T-helper 1 cell (primary cell): ENCODE measurements at places on chromosomes 7 and 10.

- peak; percentile 25 for DNase-seq
Measured at GRCh38 chr10:102729029-102730026, 14.4 kb upstream of the WBP1L start.

DNA sequence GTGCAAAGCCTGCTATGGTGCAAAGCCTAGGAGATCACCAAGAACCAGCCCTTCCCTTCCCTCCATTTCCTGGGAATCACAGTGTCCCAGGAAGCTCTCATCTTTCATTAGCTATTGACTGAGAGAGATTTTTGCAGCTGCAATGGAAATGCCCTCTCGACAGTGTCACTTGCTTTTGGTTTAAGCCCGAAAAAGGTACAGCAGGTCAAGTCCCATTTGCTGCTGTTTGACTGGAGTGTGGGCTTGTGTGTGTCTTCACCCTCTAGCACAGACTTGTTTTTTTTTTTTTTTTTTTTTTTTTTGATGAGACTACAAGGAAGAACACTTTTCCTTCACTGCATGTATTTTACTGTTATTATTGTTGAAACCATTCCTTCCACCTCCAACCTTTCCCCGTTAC is 36.3 kb downstream of the NRG3 start:
- no peak for DNase-seq

DNA sequence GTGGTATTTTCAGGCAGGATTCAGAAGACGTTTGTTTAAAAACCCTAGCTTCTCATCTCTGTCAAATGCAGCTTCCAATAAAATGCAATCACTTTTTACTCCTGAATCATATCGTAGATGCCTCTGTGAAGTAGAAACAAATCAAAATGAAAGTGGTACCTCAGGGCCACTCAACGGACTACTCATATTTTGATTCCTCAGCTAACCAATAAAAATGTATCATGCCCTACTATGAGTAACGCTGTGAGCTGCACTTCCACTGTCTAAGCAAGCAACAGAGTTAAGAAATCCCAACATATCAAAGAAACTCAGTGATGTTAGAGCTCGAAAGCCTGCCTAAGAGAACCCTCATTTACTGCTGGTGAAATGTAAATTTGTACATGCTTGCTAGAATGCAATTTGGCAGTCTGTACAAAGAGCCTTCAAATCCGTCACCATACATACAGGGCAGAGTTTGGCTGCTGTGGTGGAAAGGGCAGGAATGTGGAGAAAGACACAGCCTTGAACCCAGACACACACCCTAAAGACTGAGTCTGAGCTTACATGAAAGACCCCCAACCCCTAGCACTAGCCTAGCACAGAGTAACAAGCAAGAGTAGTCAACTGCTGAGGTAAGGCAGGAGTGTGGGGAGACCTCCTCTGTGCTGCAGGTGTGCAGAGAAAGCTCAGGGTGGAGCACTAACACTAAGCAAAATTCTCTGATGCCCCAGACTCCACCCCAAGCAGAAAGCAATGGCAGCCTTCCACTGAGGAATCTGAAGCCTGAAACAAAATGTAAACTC is 151.5 kb downstream of the ANK3 start:
- no peak for DNase-seq

- DNase-seq = no peak
Measured at GRCh38 chr10:82961864-82962263, 1086.9 kb downstream of the NRG3 start.

DNA sequence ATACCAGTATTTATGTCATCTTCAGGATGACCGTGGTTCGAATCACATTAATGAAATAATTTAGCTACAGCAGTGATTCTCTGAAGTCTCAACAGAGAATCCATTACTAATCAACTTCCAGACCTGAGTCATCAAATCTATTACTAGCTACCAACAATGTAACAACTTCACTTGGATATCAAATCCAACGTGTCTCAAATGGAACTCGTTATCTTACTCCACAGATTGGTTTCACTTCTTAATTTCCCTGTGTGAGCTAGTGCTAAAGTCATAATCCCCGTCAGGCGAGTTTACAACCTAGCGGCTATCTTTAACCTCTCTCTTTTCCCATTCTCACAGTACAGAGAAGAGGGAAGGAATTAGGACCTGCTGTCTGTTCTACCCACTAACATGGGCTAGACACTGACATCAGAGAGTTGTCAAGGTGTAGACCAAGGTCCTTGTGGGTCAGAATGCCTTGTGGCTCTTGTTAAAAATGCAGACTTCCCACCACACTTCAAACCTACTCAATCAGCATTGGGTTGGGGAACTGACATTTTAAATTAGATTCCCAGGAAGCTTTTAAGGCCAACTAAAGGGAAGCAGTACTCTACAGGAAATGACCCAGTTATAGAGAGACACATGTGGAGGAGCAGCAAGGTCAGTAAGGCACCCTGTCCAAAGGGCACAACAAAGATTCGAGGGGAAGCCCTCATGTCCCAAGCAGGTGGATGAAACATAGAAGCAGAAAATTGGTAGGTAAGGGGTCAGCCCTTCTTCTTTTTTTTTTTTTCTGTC is 57.3 kb upstream of the GSAP start:
- DNase-seq = no peak

- no peak for DNase-seq
Measured at GRCh38 chr7:28157831-28158416, 22.7 kb downstream of the JAZF1 start.

GRCh38 chr10:125043841-125044658 is 102.1 kb downstream of the ZRANB1 start:
- DNase-seq = no peak

DNA sequence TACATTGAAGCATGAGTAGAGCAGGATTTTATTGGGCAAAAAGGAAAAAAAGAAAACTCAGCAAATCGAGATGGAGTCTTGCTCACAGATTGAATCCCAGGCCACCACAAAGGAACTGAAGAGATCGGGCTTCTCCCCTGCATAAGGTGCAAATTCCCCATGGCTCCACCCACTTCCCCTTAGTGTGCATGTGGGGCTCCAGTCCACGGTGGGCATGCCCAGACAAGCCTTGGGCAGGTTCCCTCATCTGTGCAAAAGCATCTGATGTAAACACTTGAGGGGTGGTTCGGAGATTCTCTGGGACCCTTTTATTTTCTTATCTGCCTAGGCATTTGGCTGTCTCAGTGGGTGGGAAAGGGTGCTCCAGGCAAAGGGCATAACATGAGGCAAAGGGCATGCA is 150.7 kb downstream of the CFTR start:
- DNase-seq = no peak

- DNase-seq = no peak
Measured at GRCh38 chr7:116135306-116135705, 75.0 kb upstream of the TES start.

- DNase-seq = no peak
Measured at GRCh38 chr10:22505911-22506685, 160.8 kb downstream of the SPAG6 start.

- no peak for DNase-seq
Measured at GRCh38 chr7:23654508-23654907, 25.5 kb upstream of the FAM221A start.

DNA sequence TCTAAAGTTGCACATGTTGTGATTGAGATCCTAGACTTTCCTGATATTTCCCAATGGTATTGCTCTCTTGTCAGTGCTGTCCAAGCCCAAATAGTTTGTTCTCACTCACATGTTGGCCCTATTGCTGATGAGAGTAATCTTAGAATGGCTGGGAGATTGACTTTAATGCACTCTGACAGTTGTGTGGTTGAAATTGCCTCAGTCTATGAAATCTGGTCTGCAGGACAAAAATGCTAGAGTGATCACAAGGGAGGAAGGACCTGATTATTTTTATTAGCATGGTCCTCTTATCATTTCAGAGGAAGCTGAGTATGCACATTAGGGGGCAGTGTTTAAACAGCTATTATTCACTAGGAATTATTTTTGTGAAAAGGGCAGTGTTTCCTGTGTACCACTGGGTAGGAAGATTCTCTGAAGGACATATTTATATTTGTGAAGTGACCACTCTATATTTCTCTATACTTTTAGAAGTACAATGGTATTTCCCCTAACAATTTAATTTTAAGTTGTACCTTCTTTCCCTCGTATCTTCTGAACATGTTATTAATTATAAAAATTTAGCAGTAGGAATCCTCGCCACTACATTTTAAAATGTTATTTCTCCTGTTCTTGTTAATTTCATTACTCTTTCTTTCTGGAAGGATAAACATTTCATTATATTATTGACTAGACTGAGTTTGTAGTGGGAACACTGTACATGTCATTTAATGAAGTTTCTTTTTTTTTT is 64.4 kb downstream of the SUGCT start:
- DNase-seq = no peak

DNA sequence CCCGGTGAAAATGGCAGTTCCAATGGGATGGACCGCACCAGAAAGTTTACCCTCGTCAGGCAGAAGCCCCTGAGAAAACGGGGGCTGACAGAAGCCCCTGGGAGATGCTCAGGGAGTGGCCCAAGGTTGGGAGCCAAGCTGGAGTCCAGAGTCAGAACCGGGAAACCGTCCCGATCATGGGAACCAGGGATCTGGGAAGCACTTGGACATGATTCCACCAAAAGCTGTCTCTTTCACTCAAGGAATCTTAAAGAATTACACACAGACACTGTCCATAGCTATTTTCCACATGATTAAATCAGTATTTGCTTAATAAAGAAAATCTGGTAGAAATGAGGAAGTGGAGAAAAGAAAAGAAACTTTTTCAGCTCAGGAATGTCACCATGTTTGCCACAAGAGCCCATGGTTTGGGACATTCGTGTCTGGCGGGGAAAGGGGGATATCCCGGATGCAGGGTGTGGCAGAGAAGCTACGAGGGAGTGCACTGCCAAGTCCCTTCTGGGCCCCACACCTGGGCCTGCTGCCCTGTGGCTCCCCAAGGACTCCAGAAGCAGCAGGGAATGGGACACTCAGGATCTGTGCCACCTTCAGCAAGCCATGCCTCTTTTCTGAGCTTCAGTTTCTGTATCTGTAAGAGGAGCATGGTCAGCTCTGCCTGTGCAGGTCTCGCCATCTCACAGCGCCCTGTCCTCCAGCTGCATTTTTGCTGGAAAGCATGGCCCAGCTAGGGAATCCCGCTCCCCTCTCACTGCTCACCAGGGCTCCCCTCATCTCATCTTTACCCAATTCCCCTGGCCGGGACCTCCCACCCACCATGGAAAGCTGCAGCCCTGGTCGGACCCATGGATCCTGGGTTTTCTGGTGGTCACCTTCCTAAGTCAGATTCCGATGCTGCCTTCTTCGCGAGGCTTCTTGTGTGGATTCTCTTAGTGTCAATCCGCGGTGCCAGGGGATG is 225.1 kb upstream of the GRB10 start:
- no peak for DNase-seq

GRCh38 chr7:151114151-151115090 is 28.1 kb downstream of the AGAP3 start:
- DNase-seq = no peak

GRCh38 chr10:131162866-131163843 is 148.4 kb downstream of the TCERG1L start:
- no peak for DNase-seq

- no peak for DNase-seq
Measured at GRCh38 chr10:3375505-3375904, 202.9 kb upstream of the PITRM1 start.

DNA sequence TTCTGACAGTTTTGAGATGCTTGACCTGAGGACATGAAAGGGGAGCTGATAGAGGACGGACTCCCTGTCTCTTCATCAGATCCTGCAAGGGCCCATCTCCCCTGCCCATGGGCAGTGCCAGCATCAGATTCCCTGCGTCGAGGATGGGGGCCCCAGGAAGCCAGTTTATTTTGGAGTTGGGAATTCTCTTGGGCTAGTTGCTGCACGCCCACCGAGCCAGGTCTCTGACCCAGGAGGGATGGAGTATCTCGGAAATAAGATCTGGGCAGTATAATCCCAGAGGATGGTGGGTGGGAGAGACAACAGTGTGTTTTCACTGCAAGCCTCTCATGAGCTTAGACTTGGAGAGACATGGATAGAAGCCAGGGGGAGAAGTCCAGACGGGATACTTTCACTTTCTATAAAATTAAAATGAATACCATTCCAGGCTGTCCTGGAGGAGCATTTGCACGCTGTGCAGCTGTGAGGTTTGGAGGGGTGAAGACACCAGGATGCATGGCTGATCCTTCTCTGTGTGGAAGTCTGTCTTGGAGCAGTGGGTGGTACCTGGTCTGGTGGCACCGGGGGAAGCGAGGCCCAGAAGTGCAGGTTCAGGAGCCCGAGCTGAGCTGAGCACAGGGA is 25.8 kb downstream of the DOCK1 start:
- DNase-seq = no peak

DNA sequence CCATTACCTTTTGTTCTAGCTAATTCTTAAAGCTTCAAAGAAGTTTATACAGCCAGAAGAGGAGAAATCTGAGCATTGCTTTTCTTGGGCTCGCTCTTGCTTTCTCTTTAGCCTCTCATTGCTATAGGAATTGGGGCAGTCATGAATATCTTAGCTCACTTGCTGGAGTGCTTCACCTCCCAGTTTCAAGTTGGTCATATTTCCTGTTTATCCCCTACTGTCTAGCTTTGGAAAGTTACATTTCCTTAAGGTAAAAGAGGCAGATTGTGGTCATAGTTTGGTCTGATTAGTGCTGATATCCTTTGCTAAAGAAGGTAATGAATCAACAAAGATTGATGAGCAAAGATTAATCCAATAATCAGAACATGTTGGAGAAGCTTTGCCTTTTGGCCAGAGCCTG is 77.7 kb upstream of the GLI3 start:
- DNase-seq = no peak

DNA sequence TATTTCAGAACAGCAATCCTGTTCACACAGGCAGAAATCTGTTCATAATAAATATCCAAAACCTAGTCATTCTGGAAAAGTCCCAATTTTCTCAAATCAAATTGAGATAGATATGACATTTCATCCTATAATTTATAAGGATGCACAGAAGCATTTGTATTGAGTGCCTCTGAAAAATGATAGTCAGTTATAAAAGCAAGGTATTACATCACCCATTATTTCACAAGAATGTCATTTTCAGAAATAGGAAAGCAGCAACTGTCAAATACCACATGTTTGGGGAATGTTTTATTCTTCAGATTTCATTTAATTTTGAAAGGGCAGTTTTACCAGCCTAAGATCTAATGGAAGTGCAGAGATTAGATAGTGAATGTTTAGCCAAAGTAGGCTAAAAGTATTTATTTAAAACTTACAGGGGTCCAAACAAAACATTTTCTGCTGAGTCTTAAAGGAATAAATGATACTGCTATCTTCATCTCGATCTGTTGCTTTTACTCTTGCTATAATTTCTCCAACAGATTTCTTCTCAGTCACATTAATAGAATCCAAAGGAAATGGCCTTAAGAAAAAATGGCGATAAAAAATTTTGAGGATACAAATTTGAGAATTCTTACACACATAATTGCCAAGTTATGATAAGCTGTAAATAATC is 185.8 kb downstream of the HGF start:
- DNase-seq = no peak

DNA sequence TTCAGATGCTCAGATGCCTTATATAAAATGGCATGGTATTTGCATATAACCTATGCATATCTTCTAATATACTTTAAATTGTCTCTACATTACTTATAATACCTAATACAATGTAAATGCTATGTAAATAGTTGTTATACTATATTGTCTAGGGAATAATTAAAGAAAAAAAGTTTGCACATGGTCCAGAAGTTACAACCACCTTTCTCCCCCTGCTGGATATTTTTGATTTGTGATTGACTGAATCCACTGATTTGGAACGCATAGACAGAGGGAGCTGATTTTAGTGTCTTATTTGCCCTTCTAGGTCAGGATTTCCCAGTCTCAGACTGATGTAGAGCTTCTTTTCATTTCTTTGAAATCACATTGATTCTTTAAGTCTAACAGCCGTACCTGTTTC is 31.8 kb downstream of the MDFIC start:
- DNase-seq = no peak
